ENCODE measurements at places on chromosomes 3 and 15.
A peak's percentile ranks its signal among the peaks of the same experiment; 100 is the strongest.

DNA sequence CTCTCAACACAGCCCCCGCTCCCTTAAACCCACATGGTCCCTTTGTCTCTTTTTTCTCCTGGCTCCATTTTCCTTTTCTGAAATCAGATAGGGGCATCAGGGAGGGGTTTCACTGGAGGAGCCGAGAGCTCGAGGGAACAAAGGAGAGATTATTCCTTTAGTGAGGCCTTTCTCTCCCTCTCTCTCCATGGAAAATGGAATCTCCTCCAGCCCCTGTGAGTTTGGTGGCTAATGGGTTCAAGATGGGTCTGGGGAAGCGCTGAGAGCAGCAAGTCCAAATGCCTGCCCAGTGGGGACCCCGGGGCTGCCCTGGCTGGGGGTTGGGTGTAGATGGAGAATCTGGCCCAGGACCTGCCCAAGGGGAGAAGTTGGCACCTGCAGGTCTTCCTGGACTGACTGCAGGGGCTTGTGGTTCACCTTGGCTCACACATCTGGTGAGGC, 56.8 kb downstream of the ITGA11 start:
- DNase-seq: no peak

GRCh38 chr15:74291101-74292071, 55.3 kb downstream of the CCDC33 start:
- DNase-seq: peak; percentile 11

- DNase-seq: no peak
Measured at GRCh38 chr15:77901251-77901881, 176.1 kb downstream of the TBC1D2B start.

DNA sequence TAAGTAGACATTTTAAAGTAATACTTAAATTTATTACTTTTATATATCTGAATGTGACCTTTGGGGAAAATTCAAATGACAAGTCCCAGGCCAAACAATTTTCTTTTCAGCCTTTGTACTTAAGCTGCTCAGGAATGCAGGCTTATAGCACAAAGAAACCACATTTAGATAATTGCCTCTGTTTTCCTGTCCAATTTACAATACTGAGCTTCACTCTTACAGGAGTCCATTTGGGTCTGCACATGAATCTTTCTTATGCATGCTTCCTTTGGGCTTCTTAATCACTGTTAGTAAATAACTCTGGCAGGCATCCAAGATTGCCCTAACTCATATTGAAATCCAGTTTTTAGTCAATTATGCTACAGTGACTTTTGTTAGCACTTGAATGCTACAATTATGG, 459.4 kb upstream of the TGFBR2 start:
- DNase-seq: no peak

DNA sequence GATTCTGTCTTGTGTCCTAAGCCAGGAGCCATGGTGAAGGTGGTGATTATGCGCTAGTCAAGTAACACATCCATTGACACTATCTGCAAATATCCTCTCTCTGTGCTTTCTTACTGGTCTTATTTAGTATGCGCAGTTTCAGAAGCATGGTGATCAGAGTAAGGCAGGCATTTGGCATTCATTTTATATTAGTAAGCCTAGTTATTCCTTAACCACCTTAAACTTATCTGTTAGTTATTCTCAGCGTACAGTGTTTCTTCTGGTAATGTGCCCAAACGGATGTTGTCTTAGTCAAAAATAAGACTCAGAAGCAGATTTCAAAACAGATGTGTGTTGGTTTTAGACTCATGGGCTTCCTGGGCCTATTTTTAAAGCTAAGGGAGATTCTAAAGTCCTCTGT, 329.2 kb downstream of the GRM7 start:
- no peak for DNase-seq

GRCh38 chr15:65054333-65055200, 9.4 kb downstream of the SLC51B start:
- no peak for DNase-seq

DNA sequence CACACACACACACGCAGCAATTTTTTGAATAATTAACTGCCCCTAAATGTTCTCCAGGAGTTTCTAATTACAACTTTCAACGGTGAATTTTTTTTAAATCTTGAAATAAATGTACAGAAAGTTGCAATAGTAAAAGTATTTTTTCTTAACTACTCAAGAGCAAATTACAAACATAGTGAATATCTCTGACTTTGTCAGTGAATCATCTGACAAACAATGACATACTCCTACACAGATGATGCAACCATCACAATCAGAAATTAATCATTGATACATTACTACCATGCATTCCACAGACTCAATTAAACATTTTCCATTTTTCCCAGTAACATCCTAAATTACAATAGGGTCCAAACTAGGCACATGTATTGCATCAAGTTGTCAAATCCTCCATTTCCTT, 597.3 kb downstream of the NAALADL2 start:
- no peak for DNase-seq

GRCh38 chr3:132325103-132325606, 7.9 kb downstream of the ACP3 start:
- no peak for DNase-seq

- DNase-seq: no peak
Measured at GRCh38 chr3:53250453-53250852, 5.4 kb downstream of the TKT start.

DNA sequence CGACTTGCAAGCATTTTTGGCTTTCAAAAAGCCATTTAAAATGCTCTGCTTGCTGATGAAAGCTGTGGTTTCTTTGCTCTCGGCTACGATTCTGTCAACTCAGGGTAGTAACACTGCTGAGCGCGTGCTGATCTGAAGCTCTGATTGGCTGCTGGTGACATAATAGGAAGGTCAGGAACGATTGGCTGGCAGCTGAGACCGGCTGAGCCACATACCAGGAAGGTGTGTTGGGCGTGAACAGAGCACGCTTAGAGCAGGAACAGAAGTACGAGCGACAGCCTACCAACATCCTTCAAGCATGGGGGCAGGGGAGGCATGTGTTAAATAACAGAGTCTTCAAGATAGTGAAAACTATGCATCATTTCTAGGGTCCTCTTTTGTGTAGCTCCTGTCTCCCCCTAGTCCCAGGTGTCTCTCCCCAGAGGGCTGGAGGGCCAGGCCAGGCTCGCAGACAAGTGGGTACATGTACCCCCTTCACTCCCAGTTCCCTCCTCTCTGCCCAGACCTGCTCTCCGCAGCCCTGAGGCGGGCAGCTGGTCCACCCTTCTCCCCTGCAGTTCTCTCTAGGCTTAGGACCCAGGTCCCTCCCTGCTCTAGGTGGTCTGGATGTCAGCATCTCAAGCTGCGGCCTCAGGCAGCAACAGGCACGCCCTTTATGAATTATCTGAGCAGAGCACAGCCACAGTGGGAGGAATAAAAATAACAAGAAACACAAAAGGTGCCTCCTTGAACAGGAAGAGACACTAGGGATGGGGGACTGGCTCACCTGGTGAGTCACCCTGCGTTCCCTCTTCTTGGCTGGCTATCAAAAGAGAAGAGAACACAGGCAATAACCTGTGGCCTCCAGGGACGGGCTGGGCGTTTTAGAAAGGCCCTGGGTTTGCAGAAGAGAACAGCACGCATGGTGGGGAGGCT, 76.0 kb downstream of the TAMM41 start:
- DNase-seq: peak; percentile 30

- no peak for DNase-seq
Measured at GRCh38 chr3:120682095-120682681, at the start of gene HGD. TSS of gene HGD (minus strand) at chr3:120682239. CDS start at chr3:120682111, 128 bp downstream.

- DNase-seq: no peak
Measured at GRCh38 chr15:55574096-55574495, 14.0 kb downstream of the PYGO1 start.

DNA sequence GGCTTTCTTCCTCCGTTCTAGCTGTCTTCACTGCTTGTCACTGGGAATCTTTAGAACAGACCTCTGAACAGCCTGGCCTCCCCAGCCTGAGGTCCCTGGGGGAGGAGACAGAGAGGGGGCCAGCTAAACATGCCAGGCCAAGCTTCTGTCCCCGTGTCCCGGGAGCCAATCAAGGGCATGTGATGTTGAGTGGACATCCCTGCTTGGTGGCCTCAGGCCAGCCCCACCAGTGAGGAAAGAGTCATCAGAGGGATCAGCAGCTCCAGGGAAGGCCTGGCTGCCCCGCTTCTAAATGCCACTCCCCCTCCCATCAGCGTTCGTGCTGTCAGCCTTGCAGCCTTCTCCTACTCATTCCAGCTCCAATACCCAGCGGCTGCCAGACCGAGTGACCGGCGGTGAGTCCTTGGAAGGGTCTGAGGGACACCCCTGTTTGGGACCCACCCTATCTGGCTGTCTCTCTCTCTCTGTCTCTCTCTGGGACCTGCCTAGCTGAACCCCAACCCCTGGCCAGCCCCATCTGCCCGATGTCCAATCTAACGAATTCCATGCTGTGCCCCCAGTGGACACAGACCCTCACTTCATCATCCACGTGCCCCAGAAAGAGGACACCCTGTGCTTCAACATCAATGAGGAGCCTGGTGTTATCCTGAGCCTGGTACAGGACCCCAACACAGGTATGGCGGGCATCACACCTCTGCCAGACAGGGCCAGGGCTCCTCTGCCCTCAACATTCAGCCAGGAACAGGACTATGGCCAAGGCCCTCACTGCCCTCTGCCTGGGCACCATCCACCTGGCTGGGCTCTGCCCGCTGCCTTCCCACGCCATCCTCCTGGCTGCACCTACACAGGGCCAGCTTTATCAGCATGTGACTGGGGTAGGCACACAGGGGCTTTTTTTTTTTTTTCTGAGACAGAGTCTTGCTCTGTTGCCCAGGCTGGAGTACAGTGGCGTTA, 6.6 kb upstream of the ITIH3 start:
- DNase-seq: no peak

GRCh38 chr3:130442284-130442683, 74.7 kb upstream of the COL6A6 start:
- DNase-seq: no peak

- no peak for DNase-seq
Measured at GRCh38 chr15:80828796-80829195, 49.6 kb downstream of the CEMIP start.

GRCh38 chr3:58514405-58514804, 22.5 kb downstream of the KCTD6 start:
- DNase-seq: no peak

GRCh38 chr15:67076147-67076843, 10.9 kb downstream of the SMAD3 start:
- DNase-seq: no peak

DNA sequence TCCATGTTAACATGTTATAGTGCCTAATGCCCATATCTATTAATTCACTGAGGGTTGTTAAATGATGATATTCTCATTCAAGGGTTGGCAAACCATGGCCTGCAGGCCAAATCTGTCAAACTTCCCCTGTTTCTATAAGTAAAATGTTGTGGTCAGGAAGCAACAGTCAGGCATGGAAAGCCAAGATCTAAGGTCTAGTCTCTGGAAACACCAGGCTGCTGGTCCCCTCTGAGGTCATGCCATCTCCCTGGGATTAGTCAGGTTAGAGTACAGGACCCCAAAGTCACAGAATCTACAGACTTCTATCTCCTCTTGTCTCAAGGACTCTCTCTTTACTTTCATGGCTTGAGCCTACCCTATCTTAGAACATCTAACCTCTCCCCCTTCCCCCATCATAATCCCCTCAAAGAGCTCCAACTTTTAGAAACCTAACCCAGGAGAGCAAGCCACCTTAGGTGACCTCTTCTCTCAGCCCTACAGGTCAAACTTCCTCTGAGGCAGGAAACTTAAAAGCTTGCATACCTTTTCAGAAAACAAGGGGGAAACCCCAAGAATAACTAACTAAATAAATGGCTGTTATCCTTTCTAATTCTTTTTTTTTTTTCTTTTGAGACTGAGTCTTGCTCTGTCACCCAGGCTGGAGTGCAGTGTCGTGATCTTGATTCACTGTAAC, 15.3 kb upstream of the HERC1 start:
- DNase-seq: no peak
